ENCODE measurements at places on chromosomes 3 and 15.
A peak's percentile ranks its signal among the peaks of the same experiment; 100 is the strongest.

DNA sequence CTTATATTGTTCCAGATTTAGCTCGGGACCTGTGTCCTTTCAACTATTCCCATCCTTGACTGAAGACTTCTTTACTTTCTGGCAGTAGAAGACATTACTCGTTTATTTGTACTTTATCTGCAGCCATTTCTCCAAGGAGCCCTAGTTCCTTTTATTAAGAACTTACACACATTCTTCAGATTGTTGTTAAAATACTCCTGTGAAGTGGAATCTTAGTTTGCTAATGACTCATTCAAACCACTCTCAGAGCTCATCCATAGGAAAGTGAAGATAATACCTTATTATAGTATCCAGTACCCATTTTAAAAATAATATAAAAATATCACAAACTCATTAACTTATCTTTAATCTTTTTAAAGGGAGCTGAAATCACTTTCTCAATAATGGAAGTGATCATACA, 63.5 kb downstream of the C3orf70 start:
- DNase-seq = no peak

GRCh38 chr3:3170998-3171397, 8.5 kb downstream of the CRBN start:
- no peak for DNase-seq

DNA sequence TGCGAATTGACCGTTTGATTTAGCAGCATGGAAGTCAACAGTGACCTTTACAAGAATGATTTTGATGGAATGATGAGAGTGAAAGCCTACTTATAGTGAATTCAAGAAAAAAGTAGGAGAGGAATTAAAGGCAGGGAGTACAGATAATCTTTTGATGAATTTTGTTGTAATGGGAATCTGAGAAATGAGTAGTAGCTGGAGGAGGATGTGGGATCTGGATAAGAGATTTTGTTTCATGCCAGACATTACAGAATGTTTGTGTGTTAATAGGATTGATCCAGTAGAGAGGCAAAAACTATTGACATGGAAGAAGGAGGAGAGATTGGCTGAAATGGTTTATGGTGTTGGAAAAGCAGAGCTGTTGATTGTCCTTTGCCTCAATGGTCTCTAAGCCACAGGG, 17.4 kb upstream of the ZNF609 start:
- DNase-seq = no peak

DNA sequence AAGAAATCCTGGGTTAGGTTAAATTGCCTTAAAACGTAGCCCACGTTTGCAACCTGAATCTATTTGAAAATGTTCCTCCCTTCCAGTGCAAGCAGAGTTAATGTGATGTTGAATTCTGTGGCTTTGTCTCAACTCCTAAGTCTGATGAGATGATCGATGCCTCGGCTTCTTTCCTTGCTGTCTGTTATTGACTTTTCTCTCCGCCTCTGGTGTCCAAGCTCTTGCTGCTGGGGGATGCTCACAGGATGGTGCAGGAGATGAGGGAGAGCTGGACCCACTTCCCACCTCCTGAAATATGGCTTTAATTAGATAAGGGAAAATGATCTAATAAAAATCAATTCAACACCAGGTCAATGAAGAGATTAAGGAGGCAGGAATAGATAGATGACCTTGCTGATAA, 407.9 kb upstream of the RGMA start:
- no peak for DNase-seq

GRCh38 chr15:101522621-101523559, 33.4 kb upstream of the PCSK6 start:
- DNase-seq = no peak

DNA sequence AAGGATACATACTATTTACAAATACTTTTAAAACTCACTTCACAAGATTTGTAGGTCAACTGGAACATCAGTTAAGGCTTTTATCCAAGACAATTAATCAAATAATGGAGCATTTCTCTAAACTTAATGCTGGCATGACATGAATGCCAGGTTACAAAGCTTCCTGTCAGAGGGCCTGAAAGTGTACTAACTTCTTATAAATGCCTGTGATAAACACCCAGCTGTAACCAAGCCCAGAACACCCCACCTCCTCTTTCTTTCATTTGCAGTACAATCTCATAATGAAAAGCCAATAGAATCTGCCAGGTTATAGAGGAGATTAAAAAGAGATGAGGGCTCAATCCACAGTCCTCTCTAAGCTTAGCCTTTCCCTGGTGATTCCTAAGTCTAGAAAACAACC, 214.4 kb downstream of the OSBPL10 start:
- DNase-seq = no peak

DNA sequence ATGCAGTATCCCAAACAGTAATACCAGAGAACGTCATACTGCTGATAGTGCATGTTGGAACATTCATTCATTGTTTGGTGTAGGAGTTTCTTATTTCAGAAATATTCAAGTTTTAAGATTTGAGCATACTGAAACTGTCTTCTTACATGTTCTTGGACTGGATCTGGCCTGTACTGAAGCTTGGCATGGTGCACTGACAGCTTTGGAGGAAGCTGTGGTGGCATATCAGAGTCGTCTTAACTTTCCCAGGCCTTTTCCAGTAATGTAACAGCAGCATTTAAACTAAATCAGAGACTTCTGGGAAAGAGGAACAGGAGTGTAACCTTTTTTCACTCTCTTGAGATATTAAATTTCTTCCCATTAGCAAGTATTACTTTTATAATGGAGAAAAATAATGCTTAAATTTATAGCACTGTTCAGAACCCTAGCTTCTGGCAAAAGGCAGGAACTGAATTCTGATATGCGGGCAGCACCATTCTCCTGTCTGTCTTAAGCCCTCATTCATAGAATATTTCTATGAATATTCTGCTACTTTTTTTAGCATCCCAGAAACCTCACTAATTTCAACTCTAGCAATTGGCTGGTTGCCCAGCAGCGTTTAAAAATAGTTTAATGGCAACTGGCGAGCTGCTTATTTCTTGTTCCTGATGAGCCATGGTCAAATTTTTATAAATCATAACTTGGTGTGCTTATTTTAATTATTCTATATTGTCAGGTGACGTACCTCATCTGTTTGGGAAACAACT, 31.1 kb downstream of the DNAJC13 start:
- no peak for DNase-seq

GRCh38 chr15:40693904-40694687, 878 bp upstream of the RAD51 start:
- peak; percentile 0 for DNase-seq

DNA sequence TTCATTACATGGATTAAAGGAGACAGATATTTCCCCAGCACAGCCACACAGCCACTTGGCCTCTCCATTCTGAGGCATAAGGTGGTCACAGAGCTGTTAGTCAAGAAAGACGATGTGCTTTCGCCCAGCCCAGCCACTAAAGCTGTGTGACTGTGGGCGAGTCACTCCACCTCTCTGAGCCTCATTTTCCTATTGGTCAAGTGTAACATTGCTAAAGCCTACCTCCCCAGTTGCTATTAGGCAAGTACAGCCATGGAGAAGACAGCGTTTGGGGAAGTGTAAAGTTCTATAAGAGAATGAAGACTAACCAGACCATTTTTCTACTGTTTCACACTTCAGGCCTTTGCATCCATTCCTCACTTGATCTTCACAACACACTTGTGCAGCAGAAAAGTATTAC, 24.1 kb downstream of the TMEM40 start:
- DNase-seq = no peak

DNA sequence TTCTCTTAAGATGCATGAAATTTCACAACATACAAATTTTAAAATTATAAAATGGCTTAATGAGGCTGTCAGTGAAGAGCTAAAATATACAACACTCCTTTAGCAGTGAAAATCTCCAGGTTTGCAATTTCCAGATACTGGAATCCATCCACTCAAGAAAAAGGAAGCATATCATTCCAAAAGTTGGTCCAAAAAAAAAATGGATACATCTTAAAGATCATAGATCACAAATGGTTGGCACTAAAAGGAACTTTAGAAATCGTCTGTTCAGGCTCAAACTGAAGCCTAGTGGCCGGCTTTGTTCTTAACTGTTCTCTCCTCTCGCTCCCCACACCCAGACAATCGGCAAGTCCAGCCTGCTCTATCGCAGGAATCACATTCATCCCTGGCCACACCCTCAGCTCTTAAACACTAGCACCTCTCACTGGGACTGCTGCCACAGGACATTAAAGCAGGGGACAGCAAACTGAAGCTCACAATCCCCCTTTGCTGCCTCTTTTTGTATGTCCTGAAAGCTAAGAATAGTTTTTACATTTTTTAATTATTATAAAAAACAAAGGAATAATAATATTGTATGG, 130.3 kb upstream of the CDIN1 start:
- DNase-seq = no peak

- DNase-seq = no peak
Measured at GRCh38 chr3:143066033-143066432, 53.5 kb upstream of the CHST2 start.

- DNase-seq = no peak
Measured at GRCh38 chr3:169094204-169094603, 569.3 kb downstream of the MECOM start.

DNA sequence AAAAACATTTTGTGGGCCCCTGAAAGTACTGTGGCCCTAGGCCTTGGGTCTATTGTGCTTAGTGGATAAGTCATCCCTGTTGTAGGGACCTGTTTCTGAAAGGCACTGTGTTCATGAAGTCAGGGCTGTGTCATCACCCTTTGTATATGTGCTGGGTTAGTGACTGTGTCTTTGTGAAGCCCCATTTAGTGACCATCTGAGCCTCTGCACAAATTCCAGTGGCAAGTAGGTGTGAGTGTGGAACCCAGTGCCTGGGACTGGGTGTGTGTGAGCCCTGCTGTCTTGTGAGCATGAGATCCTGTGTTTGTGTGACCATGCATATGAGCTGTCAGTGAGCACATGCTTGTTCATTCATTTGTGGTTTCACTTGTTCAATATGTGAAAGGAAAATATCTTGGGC, 1.2 kb upstream of the HYAL1 start:
- DNase-seq = no peak

DNA sequence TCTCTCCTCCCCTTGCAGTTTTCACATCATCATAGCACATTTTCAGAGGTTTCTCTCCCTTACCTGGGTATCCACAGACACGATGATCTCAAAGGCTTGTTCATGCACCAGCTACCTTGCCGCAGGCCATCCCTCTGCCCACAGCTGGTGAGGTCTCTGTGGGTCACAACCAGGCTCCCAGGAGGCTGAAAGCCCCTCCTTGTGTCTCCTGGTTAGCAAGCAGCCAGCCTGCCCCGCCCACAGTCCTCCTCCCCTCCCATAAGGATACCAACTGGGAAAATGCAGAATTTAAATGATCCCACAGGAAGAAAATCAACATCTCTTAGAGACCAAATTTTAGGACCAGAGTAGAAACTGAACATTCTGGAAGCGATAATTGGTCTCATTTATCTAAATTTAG, 213.5 kb upstream of the PPP2R3A start:
- no peak for DNase-seq

- no peak for DNase-seq
Measured at GRCh38 chr3:148646126-148646665, 51.5 kb upstream of the AGTR1 start.

DNA sequence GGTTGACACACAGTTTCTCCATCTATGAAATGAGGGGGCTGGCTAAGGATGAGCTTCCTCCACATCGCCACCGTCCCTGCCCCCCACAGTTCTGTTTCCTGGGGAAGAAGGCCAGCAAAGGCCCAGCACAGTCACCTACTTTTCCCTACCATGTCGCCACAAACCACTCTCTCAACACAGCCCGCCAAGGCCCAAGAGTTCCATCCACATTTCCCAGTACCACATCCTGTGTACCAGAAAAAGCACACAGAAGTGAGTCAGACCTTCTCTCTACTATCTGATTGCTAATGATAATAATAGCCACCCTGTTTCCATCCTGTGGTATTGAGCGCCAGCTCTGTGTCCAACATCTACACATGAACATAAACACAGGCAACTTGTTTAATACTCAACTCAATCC, 30.3 kb upstream of the C15orf39 start:
- DNase-seq = no peak

- DNase-seq = no peak
Measured at GRCh38 chr3:5822843-5823242, 635.3 kb downstream of the EDEM1 start.

DNA sequence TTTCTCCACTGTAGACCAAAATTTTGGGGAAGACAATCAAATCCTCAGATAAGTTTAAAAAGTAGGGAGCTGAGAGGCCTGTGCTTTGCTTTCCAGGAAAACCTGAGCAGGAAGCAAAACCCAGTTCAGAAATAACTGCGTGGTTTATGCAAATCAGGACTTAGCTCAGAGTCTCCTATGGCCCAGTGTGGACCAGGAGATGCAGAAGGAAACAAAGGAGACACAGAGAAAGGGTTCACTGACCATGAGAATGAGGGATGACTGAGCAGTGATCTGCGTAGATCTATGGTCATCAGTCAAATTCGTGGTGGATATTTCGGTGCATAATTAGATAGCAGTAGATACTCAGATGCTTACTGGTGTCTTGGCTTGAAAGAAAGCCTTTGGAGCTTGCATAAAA, 196.6 kb downstream of the TPRG1 start:
- no peak for DNase-seq

DNA sequence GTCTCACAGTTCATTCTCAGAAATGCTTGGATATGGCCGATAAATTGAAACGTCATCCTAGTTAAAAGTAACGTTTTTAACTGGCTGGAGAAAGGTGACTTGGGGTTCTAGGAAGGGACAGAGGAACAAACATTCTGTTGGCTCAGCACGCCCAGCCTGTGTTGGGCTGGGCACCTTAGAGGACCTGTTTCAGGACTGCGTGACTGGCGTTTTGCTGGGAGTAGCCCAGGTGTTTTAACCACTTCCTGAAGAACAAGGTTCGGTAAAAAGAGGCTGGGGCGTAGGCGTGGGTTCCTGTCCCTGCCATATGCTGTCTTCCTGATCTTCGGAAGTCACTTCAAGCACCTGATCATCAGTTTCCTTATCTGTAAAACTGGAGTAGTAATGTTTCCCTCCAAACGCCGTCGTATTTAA, 1.1 kb upstream of the TLNRD1 start:
- no peak for DNase-seq
